Activated CD4-positive, alpha-beta memory T cell treated with anti-CD3 and anti-CD28 coated beads, Interleukin-2, amount 10 ng/mL, durations not matched to agents 7 days and 5 days (primary cell): ENCODE measurements at places on chromosomes 4 and X.

GRCh38 chrX:153465691-153466380 lies 4.5 kb downstream of the HAUS7 start:
- no peak for DNase-seq

- no peak for DNase-seq
These were observed 152.9 kb downstream of the COL4A6 start for GRCh38 chrX:108285356-108285755.

DNA sequence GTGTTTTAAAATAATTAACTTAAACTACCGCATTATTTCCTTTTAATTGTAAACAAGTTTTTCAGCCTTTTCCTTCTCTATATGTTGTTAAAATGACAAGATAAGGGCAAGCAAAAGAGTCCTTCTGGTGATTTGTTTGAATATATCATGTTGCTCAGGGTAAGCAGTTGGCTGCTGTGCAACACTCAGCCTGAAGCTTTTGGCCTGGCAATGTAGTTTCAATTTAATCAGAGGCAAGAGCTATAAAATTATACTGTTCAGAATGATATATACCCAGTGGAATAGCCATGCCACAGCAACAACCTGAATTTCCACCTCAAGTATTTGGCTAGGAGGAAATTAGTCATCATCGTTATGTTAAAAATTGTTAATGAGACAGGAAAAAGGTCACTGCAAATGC lies 53.4 kb downstream of the GRXCR1 start:
- DNase-seq: no peak

- DNase-seq: no peak
These were observed 1217.0 kb downstream of the RAPGEF2 start for GRCh38 chr4:160319868-160320260.

- no peak for DNase-seq
These were observed 43.0 kb upstream of the PDLIM5 start for GRCh38 chr4:94408549-94409374.

DNA sequence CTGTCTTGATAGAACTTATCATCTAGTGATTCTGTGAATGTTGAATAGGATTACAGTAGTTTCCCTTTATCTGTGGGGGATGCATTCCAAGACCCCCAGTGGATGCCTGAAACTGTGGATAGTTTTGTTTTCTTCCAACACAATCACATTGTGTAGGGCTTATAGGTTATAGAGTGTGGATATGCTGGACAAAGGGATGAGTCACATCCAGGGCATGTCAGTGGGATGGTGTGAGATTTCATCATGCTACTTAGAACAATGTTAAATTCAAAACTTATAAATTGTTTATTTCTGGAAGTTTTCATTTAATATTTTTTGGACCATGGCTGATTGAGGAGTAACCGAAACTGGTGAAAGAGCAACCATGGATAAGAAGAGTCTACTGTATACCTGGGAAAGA lies 432.3 kb upstream of the ATOH1 start:
- no peak for DNase-seq

- no peak for DNase-seq
These were observed 1.5 kb downstream of the GSX2 start for GRCh38 chr4:54101190-54102041.
